ENCODE measurements at places on chromosomes 16 and 17.

- no peak for DNase-seq
Observed at GRCh38 chr16:70662991-70663523, 16.7 kb downstream of the IL34 start.

- peak; percentile 2 for DNase-seq
Observed at GRCh38 chr17:71726341-71726740, 394.5 kb upstream of the SOX9 start.

DNA sequence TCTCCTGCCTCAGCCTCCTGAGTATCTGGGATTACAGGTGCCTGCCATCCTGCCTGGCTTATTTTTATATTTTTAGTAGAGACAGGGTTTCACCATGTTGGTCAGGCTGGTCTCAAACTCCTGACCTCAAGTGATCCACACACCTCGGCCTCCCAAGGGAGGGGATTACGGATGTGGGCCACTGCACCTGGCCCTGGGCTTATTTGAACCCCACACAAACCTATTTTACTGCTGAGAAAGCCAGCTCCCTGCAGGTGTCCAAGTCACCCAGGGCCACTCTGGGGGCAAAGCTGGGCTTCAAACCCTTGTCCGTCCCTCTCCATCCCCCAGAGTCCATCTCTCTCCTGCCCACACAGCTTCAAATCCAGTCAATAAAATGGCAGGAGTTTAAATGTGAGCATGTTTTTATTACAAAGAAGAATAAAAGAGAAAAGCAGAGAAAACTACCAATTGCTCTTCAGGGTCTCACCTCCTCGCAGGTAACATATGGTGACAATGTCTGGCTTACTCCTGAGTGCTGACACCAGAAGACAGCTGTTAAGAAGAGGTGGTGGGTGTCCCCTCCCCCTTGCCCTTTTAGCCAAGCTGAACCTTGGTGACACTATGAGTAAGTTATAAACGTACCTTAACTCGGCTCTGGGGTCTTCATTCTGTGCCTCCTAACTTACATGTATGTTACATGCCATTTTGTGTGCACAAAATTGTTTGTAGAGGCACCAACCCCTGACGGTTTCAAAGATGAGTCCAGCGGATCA lies 45.4 kb downstream of the LAT start:
- no peak for DNase-seq

DNA sequence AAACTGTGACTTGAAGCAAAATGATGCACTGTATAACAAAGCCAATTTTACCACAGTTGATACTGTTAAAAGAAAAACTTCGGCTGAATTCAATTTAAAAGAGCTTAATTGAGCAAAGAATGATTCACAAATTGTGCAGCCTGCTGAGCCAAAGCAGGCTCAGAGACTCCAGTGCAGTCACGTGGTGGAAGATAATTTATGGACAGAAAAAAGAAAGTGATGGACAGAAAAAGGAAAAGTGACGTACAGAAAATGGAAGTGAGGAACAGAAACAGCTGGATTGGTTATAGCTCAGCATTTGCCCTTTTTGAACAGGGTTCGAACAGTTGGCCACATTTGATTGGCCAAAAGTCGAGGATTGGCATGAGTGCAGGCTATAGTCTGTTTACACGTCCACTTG lies 25.7 kb downstream of the ZSWIM7 start:
- DNase-seq: no peak

DNA sequence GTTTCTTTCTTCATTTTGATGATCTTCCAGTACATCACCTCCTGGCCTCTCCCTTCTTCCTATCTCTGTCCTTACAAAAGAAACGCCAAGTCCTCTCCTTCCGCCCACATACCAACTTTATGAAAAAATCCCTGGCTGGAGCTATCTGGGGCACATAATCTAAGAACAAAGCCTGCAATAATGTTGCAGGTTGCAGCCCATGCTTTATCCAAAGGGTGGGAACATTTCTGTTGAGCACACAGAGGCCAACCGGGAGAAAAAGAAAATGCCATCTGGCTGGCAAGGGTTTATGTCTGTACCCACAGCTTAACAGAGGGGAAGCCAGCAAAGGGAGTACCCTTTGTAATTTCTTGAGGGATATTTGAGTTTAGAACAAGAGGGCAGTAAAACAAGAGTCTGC lies 409.6 kb downstream of the SOX9 start:
- DNase-seq: no peak

- no peak for DNase-seq
Observed at GRCh38 chr16:4904942-4905615, 31.9 kb downstream of the PPL start.

GRCh38 chr17:17446666-17447155 lies 30.1 kb upstream of the MED9 start:
- DNase-seq: no peak

GRCh38 chr17:39212195-39212810 lies 12.2 kb downstream of the RPL19 start:
- DNase-seq: no peak

GRCh38 chr16:78869492-78869891 lies 731.0 kb downstream of the MAF start:
- DNase-seq: no peak

GRCh38 chr16:3934491-3935181 lies 54.1 kb upstream of the CREBBP start:
- no peak for DNase-seq

DNA sequence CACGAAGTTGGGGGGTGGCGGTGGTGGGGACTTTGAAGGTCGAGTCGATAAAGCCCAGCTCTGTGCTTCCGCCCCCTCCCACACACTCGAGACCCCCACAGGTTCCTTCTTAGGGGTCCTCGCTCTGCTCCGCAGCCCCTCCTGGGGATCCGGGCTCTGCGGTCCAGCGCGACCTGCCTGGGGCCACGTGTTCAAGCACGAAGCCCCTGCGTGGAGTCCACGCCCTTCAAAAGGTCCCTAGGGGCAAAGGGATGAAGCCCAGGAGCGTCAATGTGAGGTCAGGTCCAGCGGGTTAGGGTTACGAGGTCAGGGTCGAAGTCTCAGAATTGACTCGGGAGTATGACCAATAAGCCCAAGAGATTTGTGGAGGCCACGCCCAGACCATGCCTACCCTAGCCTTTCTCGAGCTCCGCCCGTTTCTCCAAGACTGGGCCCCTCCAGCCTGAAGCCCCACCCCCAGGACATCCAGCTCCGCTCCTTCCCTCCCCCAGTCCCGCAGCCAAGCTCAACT lies 786 bp upstream of the CACNA1G start:
- DNase-seq: peak; percentile 61

GRCh38 chr16:75105306-75106061 lies 11.1 kb downstream of the LDHD start:
- DNase-seq: no peak

- no peak for DNase-seq
Observed at GRCh38 chr16:3788711-3789374, 71.5 kb upstream of the TRAP1 start.

DNA sequence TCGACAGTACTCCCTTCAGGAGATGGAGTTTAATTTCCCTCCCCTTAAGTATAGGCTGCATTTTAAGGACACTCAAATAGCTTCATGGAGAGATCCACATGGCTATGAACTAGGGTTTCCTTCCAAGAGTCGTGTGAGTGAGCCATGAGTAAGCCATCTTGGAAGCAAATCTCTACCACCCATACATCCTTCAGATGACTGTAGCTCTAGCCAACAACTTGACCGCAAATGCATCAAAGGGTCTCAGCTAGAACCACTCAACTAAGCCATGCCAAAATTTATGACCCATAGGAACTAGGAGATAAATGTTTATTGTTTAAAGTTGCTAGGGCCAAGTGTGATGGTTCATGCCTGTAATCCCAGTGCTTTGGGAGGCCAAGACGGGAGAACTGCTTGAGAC lies 43.4 kb downstream of the METTL16 start:
- no peak for DNase-seq

DNA sequence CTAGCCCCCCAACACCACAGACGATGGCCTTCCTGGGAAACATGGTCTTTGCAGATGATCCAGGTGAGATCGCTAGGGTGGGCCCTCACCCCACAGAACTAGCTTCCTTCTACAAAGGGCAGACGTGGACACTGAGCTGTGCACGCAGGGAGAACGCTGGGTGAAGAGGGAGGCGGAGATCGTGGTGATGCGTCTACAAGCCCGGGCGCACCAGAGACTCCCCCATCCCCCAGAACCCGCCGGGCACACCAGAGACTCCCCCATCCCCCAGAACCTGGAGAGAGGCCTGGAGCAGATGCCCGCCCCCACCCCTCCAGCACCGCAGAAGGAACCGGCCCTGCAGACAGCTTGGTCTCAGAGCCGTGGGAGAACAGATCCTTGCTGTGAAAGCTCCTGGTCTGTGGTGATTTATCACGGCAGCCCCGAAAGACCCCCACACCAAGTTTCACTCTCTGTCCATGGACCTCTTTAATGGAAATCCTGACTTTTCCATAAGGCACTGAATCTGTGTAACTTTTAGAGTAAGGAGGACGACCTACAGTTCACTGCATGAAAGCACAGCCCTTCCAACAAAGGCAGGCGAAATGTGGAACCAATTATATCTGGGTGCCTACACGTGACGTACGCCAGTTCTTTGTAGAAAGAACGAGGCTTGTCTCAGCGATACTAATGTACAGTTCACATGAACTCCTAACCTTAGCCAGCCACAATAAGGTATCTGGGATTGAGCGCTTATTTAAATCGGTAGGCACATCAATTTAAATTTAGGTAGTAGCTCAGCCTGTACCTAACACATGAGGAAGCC lies 88.5 kb downstream of the ANKRD11 start:
- DNase-seq: no peak

DNA sequence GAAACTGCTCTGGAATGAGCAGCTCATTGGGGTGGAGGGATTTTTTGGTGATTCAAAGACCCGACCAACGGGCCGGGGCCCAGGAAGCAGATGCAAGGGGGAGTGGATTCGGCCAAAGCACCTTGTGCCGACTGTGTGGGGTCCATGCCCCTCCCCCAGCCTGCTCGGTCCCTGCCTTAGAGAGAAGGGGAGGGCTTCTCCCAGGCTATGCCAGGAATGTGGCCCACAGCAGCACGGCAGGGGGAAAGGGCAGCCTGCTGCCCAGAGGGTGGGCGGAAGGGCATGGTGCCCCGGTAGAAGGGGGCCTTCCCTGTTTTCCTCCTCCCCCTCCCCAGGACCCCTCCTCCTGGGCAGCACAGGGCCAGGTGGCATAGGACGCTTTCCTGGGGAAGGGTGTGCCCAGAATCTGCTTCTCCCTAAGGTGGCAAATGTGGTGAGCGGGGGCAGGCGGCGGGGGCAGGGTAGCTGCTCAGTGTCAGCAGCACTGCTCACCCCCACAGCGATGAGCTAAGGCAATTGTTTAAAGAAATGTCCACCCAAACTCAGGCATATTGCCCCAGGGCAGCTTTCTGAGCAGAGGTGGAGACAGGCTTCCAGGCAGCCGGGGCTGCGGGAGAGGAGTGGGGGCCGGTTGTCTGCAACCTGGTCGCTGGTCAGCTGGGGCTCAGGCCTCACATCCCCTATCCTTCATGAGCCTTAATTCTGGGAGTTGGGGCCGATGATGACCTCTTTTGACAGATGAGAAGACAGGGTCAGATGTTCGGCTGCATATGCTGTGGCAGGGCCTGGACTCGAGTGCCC lies 33.9 kb upstream of the MLKL start:
- DNase-seq: no peak

DNA sequence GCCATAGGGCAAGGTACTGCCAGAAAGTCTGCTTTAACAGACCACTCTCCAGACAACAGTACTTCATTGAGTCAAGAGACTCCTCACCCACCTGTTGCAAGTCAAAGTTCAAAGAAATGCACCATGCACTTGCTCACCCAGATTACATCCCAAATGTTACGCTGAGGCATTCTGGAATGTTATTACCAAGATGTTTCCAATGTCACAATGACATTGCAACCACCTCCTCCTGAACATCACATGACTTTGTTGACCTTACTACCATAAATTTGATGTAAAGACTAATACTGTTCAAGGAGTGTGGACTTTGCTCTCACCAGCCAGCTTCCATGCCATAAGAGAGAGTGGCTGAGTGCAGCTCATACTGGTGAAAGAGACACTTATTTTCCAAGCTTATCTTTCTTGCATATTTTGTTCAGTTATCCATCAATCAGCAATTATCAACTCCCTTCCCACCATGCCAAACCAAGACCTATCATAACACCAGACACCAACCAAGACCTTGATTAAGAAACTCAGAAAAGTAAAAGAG lies 58.5 kb upstream of the BCAR1 start:
- no peak for DNase-seq

DNA sequence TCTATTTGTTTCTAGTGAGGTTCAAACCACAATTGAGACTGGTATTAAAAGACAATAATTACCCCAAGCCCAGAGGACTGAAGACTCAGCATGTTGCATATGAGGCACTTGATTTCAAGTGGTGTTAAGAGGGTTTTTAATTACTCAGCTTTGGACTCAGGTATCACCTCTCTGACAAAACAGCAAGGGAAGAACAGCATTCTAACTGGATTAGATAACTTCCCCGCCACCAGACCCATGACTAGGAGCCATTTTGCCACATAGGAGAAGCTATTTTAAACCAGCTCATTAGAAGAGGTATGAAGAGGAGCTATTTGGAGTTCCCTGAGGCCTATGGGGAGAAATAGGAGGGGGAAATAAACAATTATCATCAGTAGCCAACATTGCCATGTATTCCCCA lies 226.1 kb upstream of the TOX3 start:
- no peak for DNase-seq

Data from RWPE1 (cell line).